Prostate gland (tissue), 2 donors: ENCODE measurements at places on chromosomes 11 and 22.
A peak's percentile ranks its signal among the peaks of the same experiment; 100 is the strongest.

GRCh38 chr22:38700270-38700788 is 414 bp downstream of the JOSD1 start:
- DNase-seq: no peak

- DNase-seq: no peak
Measured at GRCh38 chr22:23749841-23750301, 1.0 kb downstream of the ZNF70 start.

DNA sequence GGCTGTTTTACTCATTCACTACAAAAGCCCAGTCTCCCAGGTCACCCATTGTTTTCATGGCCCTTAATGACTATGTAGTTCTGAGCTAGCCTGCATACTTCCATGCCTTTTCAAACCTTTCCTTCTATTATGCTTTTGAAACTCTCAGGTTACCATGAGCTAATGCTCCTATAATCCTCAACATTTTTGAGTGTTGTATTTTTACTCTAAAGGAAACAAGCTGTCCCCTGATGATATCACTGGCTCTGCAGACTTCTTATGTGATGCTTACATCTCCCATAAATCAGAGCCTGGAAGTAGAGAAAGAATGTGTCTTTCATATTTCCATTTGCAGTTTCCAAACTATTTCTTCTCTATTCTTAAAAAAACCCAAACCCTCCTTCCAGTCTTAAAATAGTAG is 159.0 kb upstream of the RAG2 start:
- DNase-seq: no peak

GRCh38 chr22:36010882-36011281 is 17.7 kb downstream of the RBFOX2 start:
- no peak for DNase-seq

DNA sequence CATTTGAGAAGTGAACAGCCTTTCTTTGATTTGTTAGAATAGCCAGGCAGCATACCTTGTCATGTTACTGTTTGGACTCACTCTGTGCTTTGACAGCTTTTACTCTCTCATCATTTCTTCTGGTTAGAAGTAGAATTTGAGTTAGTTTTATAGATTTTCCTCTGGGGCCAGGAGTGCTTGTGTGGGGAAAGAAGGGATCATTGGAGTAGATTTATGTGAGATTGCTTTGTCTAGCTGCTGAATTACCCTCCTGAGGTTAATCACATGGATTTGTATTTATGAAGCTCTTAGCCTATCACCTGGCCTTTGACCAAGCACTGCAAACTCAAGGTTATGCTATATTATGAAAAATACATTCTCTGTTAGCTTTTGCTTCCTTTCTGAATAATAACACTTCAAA is 54.3 kb downstream of the SWAP70 start:
- DNase-seq: no peak

- DNase-seq: no peak
Measured at GRCh38 chr11:103862094-103862801, 174.2 kb upstream of the DDI1 start.

- DNase-seq: no peak
Measured at GRCh38 chr22:24989541-24989951, 37.0 kb downstream of the KIAA1671 start.

GRCh38 chr11:7448201-7448600 is 37.1 kb upstream of the OLFML1 start:
- DNase-seq: no peak

DNA sequence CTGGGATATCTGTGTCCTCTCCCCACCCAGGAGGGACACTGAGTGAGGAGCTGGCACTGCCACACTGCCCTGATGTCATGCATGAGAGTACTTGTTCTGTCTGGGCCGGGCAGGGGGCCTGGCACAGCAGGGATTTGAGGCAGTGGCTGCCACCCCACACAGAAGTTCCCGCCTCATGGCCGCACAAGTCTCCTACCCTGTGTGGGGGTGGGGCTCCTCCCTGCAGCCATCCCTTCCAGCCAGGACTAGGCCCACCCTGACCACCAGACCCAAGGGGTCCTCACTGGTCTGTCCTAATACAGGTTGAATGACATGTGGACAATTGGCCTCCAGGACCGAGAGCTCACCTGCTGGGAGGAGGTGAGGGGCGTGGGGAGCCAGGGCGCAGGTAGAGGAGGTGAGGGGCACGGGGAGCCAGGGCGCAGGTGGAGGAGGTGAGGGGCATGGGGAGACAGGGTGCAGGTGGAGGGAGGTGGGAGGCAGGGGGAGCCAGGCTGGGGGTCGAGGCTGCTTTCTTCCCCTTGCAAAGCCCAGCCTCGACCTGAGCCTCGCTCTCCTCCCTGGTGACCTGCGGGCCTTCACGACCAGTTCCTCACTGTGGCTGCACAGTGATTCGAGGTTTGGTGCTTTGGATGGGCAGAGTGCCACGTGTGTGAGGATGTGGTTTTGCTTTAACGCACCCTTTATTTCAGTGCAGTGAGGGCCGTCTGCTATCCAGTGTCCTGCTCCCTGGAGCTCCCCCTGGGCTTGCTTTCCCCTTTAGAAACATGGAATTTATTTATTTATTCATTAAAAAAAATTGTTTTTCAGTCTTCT is 7.4 kb downstream of the LZTR1 start:
- DNase-seq: no peak

DNA sequence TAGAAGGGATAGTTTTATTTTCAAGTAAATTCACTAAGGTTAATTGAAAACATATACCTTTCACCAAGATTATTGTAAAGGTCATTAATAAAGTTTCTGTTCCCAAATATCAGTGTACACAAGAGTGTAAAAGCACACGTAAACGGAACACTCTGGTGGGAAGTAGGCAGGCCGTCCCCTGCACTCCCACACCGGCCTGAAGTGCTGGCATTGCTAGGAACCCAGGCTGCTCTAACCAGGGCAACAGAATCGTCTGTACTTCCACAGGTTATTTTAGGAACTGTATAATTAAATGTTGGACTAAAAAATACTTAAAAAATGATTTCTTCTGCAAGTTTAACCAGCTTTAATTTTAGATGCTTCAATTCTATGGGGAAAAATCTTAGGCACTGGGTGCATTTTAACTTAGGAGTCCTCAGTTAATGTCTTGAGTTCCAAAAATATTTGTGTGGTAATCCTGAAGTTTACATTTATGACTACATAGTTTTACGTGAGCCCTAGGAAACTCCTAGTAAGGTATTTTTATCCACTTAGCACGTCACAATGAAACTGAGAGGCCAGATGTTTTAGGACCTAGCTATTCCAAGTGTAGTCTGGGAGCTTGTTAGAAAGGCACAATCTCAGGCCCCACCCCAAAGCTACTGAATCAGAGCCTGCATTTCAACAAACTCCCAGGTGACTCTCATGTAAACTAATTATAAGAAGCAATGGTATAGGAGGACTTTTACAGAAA is 31.2 kb downstream of the KMT5B start:
- DNase-seq: no peak

GRCh38 chr11:26324270-26324669 is 7.7 kb upstream of the ANO3 start:
- no peak for DNase-seq

DNA sequence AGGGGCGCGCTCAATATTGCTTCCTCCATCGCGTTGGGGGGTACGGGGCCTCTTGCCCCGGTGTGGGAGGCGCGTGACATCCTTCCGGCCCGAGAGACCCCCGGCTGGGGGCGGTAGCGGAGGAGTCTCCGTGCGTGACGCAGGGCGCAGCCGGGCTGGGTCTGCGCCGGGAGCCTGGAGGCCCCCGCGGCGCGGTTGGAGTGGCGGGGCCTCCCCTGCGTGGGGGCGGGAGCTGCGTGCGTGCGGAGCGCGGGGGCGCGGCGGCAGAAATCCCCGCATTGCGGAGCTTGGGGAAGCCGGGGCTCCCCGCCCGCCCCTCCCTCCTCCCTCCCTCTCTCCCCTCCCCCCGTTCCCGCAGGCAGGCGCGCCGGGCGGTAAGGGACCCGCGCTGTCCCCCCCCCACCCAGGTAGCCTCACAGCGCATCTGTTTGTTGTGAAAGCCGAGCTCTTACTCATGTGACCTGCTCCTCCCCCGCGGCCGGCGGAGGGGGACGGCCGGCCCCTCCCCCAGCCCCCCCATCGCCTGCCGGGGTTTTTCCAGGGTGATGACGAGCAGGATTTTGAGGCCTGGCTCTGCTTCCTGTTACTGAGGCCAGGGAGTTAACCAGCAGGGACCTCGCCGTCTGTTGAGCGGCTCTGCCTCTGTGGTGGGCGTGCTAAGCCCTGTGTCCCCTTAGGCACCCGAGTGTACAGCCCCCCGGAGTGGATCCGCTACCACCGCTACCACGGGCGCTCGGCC is 1.6 kb downstream of the PIM3 start:
- peak; percentile 92 for DNase-seq

- no peak for DNase-seq
Measured at GRCh38 chr11:65043881-65044501, 3.0 kb downstream of the SAC3D1 start.
